ENCODE measurements at places on chromosomes 4 and X. TPM values are rescaled to one million over a fixed set of nuclear protein-coding genes. Genes with fewer than 3 reads are reported as not detected.

The EPGN gene
- not detected for total RNA-seq

The AFF2 gene
- total RNA-seq, result 5.6 TPM

The ASB11 gene
- not detected for total RNA-seq

The AMBN gene
- not detected for total RNA-seq

The AFM gene
- total RNA-seq, result not detected

The PAGE1 gene
- total RNA-seq, result not detected

The PAPSS1 gene
- total RNA-seq, result 121 TPM

The NKRF gene
- 17.0 TPM for total RNA-seq

DNA sequence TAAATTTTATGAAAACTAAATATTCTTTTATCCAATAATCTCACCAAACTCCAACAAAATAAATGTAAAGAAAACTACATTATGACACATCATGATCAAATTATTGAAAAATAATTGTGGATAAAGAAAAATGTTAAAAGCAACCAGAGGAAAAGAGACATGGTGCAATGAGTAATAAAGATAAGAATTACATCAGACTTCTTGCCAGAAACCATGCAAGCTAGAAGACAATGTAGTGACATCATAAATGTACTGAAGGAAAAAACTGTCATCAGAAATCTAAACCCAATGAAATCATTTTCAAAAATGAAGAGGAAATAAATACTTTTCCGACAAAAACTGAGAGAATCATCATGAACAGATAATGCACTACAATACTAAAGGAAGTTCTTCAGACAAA is 135.9 kb upstream of the EOLA2 start:
- DNase-seq, result no peak

- no peak for DNase-seq
Measured at GRCh38 chr4:173159791-173160190, 8.8 kb upstream of the GALNT7 start.

DNA sequence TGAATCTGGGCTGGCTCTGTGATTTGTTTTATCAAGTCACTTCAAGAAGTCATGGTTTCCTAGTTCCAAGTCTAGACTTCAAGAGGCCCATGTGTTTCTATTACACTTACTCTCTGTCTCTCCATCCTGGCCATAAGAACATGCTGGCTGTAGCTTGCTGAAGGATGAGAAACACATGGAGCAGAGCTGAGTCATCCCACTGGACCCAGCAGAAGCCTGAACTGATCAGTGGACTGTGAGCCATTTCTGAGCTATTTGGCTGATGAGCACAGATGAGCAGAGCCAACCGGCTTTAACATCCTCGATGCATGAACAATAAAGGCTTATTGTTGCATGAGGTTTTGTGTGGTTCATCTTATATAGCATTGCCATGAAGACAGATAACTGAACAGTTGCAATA is 290.6 kb upstream of the BOD1L1 start:
- no peak for DNase-seq

DNA sequence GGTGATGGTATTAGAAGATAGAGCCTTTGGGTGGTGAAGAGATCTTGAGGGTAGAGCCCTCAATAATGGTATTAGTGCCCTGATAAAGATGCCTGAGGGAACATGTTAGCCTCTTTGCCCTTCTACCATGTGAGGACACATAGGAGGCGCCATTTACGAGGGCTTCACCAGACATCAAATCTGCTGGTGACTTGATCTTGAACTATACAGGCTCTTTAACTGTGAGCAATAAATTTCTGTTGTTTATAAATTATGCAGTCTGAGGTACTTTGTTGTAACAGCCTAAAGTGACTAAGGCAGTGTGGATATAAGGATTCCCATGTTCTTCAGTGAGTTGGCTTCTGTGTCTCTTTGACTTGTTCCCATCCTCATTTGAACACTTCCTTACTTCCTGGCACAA is 11.8 kb downstream of the MOB1B start:
- no peak for DNase-seq

GRCh38 chrX:120562569-120562926 is 1.8 kb upstream of the CUL4B start:
- DNase-seq, result no peak

DNA sequence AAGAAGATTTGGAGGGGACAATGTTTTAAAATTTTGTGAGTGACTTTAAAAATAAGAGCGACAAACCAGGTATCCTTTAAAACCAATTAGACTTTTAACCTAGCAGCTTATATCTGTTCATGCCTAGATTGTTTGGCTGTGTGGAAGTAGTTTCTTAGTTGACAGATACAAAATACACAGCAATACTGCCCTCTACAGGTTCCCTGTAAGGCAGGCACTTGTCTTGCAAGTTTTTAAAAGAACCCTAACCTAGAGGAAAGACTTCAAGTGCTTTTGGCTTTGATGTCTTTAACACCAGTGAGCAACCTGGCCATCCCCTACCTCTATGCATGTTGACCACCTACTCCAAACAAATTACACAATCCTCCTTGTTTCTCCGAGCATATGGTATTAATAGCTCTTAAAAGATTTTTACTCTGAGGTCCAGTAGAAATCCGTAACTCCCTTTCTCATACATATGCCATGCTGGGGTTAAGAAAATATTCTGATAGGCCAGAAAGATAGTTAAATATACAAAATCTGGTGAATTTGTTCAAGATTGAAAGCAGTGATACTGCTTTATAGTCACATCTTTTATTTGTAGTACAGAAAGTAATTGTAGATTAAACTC is 273.0 kb downstream of the ARHGAP24 start:
- DNase-seq, result peak; percentile 64

GRCh38 chrX:150934453-150934852 is 36.0 kb upstream of the CD99L2 start:
- DNase-seq, result peak; percentile 92

- DNase-seq, result no peak
Measured at GRCh38 chr4:158201322-158201721, 9.0 kb upstream of the TMEM144 start.
